ENCODE measurements at places on chromosomes 6 and 20. TPM values are rescaled to one million over a fixed set of nuclear protein-coding genes. Genes with fewer than 3 reads are reported as not detected.

The TMEM170B gene
- total RNA-seq: 2.1 TPM

The EYS gene
- total RNA-seq: 0.28 TPM

The MROH8 gene
- 1.0 TPM for total RNA-seq

The TMEM239 gene
- not detected for total RNA-seq

The GLP1R gene
- not detected for total RNA-seq

The BTN1A1 gene
- total RNA-seq: not detected

The CLVS2 gene
- under 0.01 TPM for total RNA-seq

The PAK5 gene
- total RNA-seq: not detected

The TBCC gene
- total RNA-seq: 32.3 TPM

The KIF25 gene
- total RNA-seq: not detected

The TBXT gene
- total RNA-seq: not detected

The FRMD1 gene
- not detected for total RNA-seq

The NR2E1 gene
- total RNA-seq: not detected

The HLA-DQB1 gene
- total RNA-seq: not detected

The ACTL10 gene
- total RNA-seq: 1.9 TPM

The ANGPT4 gene
- total RNA-seq: not detected

The POM121L2 gene
- total RNA-seq: not detected

The MACROD2 gene
- 0.55 TPM for total RNA-seq

The OPRL1 gene
- total RNA-seq: 1.6 TPM

The C6orf15 gene
- not detected for total RNA-seq

The PTCHD4 gene
- total RNA-seq: 3.0 TPM
